ENCODE measurements at places on chromosomes 5 and 9.

DNA sequence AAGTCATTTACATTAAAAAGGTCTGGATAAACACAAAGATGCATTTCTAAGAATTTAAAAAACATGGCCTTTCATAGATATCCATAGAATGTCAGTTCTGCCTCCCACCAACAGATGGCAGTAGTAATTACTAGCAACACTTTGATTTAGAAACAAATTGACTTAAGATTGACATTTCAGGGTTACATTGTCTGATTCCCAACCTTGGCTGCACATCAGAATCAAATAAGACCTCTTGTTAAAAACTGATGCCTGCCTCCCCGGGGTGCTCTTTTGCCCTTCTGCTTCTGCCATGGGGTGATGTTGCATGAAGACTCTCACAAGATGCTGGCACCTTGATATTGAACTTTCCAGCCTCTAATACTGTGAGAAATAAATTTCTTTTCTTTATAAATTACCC lies 146.2 kb upstream of the GPR151 start:
- DNase-seq, result no peak

GRCh38 chr9:96721303-96721702 lies 56.6 kb downstream of the ZNF510 start:
- DNase-seq, result no peak

DNA sequence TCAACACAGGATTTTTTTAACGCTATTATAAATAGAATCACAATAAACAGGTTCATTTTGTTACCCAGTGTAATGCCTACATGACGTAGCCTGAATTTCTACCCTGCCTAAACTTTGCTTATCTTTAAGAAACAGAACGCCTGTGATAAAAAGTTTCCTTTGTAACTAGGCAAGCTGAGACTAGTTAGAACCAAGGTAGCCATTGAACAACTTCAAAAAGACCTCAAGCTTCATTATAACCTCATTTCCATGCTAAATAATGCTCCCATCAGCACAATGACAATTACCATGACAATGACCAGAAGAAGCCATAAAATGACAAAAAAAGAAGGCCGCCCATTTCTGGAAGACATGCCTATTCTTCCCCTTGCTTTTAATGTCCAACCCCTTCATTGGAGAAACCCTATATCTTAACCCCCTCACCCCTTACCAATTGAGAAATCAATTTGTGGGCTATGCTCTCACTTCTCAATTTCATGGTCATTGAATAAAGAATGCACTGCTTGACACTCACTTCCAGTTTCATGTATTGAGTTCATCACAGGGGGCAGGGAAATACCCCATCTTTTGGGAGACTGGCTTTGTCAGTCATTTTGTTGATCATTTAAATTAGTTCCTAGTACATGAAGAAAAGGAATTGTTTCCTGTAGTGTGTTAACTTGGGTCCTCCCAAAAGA lies 276.8 kb downstream of the MCTP1 start:
- no peak for DNase-seq

GRCh38 chr9:35407846-35408245 lies 82.1 kb upstream of the RUSC2 start:
- no peak for DNase-seq

GRCh38 chr9:13816837-13817236 lies 497.1 kb downstream of the NFIB start:
- peak; percentile 82 for DNase-seq

GRCh38 chr9:129232839-129233591 lies 55.0 kb upstream of the IER5L start:
- no peak for DNase-seq

DNA sequence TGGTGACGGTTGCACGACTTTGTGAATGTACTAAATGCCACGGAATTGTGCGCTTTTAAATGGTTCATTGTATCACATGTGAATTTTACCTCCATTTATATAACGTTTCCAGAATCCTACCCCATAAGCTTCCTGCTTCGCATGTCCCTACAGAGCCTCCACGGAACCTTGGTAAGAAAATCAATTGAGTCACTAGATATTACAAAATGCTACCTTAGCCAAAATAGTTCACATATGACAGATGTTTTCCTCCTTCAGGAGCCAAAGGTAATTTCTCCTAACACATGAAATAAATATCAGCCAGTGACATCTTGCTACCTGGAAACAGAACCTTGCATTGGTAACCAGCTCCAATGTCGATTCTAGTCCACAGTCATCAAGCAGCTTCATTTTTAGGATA lies 125.1 kb downstream of the TTLL11 start:
- DNase-seq, result no peak

- DNase-seq, result no peak
Measured at GRCh38 chr5:173851595-173852243, 36.4 kb upstream of the CPEB4 start.

DNA sequence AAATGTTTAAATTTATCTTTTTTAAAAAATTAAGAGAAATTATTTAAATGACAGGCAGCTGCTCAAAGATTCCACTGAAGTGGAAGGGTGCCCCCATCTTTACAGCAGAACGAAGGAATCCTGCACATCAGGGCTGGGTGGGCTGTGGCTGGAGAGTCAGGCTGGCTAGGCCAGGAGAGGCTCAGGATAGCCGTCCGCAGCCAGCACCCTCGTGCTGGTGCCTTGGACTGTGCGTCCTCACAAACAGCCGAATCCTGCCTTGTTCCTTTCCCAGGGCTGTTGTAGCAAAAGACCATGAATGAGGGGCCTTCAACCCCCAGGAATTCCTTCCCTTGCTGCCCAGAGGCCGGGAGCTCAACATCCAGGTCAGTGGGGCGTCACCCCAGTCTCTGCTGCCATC lies 64.6 kb upstream of the FCN1 start:
- DNase-seq, result no peak

DNA sequence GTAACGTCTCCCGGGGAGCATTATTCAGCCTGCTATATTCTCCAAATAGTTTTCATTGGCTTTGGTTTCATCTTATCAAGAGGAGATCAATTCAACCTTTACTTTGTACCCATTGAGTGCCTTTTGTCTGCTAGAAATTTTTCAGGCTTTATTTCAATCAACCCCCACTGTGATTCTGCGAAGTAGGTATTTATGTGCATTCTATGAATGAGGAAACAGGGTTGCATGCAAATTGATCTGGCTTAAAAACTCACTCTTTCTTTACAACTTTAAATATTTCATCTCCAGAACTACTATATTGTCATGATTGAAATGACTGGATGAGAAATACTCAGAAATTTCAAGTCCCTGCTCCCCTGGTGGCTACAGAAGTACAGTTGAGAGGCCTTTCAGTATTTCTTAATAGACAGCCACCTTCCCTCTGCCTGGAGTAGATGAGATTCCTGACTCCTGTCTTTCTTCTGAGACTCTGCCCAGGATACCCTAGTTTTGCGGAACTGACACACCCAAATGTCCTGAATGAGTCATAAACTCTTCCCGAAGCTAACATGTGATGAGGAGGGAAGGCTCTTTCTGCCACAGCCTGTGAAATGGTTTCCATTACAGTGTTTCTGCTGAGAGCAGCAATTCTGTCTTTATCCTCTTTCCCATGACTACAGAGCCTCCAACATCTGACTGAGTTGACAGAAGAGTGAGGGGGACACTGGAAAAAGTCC lies 52.6 kb upstream of the TNC start:
- DNase-seq, result peak; percentile 25

DNA sequence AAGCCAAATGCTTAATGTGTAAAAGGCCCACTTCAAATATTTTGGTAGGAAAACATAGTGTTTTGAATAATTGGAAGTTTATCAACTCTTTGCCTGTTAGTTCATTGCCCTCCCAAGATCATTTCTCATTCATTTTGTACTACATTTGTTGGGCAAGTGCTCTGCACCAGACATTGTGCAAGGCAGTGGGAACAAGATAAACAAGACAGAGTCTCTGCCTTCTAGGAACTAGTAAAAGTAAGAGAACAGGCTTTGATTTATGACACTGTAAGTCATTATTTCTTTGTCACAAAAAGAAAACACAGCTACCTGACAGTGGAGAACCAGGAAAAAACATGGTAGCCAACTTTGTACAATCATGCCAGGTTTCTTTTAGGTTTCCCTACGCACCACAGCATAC lies 63.7 kb upstream of the PAM start:
- DNase-seq, result no peak

GRCh38 chr9:32255026-32255425 lies 129.4 kb upstream of the ACO1 start:
- no peak for DNase-seq

DNA sequence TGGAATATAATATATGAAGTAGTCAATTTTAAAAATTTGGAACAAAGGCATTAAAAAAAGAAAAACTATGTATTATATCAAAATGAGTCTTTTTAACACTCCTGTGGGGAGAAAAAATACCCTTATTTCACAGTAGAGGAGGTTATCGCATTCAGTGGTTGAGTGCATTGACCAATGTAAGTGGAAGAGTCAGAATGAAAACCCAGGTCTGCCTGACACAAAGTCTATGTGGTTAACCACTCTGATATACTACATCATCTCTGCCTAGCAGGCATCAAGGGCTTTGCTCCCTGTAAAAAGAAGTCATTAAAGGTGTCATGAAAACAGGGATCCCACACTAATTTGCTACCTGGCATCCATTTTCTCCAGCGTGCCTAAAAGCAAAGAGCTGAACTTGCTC lies 417.2 kb upstream of the C9orf72 start:
- DNase-seq, result no peak

DNA sequence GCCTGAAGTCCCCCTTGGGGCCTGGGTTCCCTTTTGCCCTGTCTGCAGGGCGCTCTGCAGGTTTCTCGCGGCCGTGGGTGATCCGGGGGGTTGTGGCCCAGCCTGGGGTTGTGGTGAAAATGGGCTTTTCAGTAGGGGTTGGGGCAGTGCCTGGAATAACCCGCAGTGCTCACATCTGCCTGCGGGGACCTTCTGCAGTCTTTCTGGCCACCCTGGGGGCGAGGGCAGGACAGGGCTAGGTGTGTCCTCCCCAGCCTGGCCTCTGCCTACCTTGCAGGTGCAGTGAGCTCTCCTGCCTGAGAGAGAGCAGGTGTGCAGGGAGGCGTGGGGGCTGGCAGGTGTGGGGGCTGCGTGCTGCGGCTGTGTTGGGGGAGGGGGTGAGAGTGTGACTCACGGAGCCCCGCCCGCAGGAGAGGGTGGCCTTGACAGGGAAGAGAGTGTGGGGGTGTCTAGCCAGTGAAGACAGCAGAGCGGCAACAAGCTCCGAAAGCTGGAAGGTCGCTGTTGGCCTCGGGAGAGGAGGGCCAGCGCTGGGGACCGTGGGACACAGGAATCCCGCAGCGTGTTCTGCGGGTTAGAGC lies 131.4 kb downstream of the MRPL36 start:
- no peak for DNase-seq

- peak; percentile 94 for DNase-seq
Measured at GRCh38 chr5:149320791-149321330, 24.4 kb upstream of the GRPEL2 start.

DNA sequence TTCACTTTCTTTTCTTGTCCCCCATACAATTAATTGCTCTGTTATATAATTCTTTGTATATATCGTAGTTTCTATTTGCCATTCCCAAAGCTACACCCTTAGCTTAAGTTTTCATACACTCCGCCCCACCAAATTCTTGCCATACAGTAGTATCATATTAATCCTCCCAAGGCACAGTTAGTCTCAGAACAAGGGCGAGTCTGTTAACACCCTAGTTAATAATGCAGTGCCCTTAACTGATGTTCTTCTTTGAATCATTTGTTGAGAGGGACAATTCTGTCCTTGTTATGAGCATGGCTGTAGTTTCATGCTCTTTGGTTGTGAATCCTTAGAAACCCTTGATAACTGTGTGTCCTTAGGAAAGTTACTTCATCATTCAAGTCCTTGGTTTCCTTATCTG lies 206.2 kb downstream of the CFAP90 start:
- no peak for DNase-seq

GRCh38 chr5:142495531-142495930 lies 170.7 kb upstream of the SPRY4 start:
- no peak for DNase-seq

DNA sequence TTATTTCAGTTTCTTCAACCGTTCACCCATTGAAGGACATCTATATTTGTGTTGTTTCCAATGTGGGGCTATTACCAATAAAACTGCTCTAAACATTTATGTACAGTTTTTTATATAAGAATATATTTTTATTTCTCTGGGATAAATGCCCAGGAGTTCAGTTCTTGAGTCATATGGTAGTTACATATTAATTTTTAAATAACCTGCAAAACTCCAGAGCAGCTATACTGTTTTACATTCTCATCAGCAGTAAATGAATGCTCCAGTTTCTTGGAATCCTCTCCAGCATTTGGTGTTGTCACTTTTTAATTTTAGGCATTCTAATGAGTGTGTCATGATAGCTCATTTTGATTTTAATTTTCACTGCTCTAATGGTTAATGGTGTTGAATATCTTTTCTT lies 36.2 kb downstream of the CDK7 start:
- no peak for DNase-seq

DNA sequence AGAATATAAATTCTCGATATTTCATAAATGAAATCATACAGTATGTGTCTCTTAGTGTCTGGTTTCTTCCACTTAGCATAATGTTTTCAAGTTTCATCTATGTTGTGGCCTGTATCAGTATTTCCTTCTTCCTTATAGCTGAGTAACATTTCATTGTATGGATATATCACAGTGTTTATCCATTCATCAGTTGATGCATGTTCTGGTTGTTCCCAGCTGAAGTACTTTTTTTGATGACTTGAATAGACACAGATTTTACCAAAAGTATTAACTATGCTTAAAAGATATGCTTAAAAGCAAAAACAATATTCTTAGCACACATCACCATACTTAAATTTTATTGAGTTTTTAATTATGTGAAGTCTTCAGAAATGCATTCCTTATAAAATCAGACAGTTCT lies 12.7 kb downstream of the RAB14 start:
- no peak for DNase-seq

DNA sequence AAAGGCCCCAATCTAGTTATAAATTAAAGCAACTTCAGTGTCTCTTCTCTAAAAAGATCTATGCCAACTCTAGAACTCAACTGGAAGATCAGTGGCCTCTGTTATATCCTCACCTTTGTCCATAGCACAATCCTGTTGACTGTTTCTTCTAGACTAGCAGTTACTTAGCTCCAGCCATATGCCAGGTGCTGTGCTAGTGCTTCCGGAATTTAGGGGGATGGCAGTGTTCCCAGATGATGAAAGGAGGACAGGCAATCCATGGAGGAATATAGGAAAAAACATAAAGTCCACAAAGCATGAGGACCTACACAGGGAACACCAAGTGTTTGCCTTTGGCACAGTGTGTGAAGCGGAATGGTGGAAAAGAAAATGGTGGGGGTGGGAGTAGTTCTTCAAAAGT lies 214.3 kb downstream of the MAPKAP1 start:
- no peak for DNase-seq

DNA sequence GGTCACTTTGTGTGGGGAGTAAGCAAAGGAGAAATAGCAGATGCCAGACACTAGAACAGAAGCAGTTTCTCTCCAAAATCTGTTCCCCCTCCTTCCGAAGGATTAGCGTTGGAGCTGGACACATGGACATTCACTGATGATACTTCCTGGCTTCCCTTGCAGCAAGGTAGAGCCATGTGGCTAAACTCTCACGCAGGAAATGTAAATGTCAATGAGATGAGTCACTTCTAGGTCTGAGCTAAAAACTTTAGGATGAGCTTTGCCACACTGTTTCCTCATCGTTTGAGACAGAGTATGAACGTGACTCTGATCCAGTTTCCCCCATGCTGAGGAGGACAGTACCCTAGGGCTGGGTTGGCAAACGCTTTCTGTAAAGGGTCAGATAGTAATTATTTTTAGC lies 5.1 kb downstream of the BHMT2 start:
- DNase-seq, result no peak
